Type B pancreatic cell (in vitro differentiated cells): ENCODE measurements at places on chromosomes 6 and 20. TPM values are rescaled to one million over a fixed set of nuclear protein-coding genes. Genes with fewer than 3 reads are reported as not detected.

The BCAS1 gene
- total RNA-seq = 10.7 and 43.3 TPM in 2 replicates

DNA sequence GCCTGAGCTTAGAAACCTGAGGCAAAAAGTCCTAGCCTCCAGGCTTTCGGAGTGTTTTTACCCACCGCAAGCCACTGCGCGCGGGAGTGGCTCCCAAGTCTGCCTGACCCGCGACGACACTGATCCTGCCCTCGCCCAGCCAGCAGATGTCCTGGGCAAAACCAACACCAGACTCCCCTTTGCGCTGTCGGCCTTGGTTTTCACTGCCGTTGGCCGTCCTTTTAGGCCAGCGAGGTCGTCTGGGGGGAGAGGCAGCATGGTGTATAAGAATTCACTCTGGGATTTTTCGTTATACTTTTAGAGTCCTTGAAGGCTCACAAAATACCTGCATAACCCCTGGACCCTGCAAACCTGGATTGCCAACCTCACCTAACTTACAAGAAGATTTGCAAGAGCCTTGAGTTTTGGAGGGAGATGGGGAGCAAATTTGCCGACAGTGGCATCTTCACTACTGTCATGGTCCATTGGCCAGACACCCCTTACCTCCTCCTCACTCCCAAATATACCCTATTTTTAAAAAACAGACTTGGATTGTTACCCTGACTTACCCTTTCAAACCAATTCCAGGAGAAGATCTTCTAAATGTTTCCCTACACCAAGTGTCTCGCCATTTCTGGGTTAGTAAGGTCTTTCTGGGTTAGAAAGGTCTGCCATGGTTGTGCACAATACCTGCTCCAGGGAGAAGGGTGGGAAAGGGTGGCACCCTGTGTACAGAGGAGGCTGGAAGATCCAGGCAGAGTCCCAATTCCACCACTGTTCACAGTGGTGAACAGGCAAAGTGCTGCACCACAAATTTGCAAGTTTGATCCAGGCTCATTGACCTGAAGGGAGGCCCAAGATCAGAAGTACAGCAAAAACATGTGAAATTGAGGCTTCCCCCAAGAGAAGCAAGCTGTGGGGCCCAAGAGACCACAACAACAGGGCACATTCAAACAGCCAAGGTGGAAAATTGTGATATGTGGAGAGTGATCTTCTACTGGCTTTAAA is 4.4 kb downstream of the FOXA2 start:
- peaks cover 9% of the 10 kb centered on the region for H3K4me1 ChIP-seq
- no peak for DNase-seq
- peaks cover 17% of the 10 kb centered on the region for H3K36me3 ChIP-seq
- peaks cover 90% of the 10 kb centered on the region for H3K27me3 ChIP-seq
- peak overlapping the region; percentile 70 for H3K27ac ChIP-seq

- no peaks in the 10 kb centered on the region for H3K4me1 ChIP-seq
- H3K27ac ChIP-seq = no peak overlapping the region
- H3K36me3 ChIP-seq = no peaks in the 10 kb centered on the region
- DNase-seq = no peak
Measured at GRCh38 chr6:160393891-160394653, 45.9 kb downstream of the SLC22A3 start.

- H3K4me3 ChIP-seq = no peak overlapping the region
- H3K27me3 ChIP-seq = peaks cover 10% of the 10 kb centered on the region
- DNase-seq = no peak
- no peak overlapping the region for H3K27ac ChIP-seq
- no peaks in the 10 kb centered on the region for H3K36me3 ChIP-seq
Measured at GRCh38 chr20:55135923-55136322, 660.5 kb downstream of the DOK5 start.

The NHSL1 gene
- total RNA-seq = 29.7 and 63.9 TPM in 2 replicates

The FAM217A gene
- total RNA-seq = not detected in 2 replicates

The SYNDIG1 gene
- total RNA-seq = 4.1 and 4.3 TPM in 2 replicates
